ENCODE measurements at places on chromosomes 3 and 15.

- DNase-seq = no peak
These were observed 42.3 kb upstream of the ZNF280D start for GRCh38 chr15:56775641-56776040.

DNA sequence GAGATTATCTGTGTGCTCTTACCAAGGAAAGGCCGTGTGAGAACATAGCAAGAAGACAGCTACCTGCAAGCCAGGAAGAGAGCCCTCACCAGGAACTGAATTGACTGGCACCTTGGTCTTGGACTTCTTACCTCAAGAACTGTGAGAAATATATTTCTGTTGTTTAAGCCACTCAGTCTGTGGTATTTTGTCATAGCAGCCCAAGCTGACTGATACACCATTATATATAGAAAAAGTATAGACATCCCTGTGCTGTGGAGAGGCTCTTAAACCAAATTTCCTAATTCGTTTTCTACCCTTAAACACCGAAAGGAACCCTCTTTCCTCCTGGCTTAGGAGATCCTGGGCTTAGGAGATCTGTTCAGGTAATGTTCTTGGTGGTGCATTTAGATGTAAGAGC, 44.8 kb downstream of the CGNL1 start:
- DNase-seq = no peak

GRCh38 chr15:51658664-51659063, 22.6 kb upstream of the SCG3 start:
- DNase-seq = no peak

- no peak for DNase-seq
These were observed 13.6 kb upstream of the ONECUT1 start for GRCh38 chr15:52803467-52804306.

- no peak for DNase-seq
These were observed 299 bp downstream of the TYRO3 start for GRCh38 chr15:41559239-41559782.

DNA sequence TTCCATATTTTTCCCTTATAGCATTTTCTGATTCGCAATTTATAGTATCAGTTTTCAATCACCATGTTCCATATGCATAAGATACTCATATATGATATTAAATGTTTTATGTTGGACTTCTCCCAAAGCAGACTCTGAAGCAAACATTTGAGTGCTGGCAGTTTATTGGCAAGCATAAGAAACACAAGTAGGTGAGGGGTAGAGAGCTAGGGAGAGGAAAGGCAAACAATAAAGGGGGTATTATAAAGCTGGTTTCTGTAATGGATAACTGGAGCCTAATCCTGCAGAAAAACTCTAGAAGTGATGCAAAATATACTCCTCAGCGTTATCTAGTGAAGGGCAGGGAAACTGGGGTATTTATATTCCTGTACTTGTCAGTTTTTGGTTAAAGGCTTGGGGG, 491.5 kb upstream of the TGFBR2 start:
- DNase-seq = no peak

DNA sequence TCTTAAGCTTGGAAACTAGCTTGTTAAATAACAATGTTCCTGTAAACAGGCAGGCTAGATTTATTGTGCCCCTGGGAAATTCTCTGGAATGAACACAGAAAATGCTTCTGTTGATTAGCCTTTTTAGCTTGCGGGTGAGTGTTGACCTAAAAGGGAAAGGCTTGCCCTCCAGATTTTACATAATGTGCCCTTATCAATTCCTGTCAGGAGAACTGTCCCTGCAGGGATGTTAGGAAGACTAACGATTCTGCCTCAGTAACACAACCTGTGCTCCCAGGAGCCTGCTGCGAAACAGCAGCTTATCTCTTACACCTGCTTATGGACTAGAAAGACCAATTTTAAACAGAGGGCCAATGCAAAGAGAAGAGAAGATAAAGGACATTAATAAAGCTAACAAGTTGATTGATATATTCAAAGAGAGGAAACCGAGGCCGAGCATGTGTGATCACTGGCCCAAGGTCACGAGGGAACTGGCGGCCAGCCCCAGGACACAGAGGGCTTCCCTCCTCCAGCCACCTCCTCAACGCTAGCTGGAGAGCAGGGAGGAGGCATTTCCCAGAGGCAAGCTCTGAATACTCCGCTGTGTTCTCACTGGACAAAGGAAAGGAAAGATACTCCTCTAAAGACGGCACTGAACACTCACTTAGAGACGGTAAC, 48.4 kb upstream of the TJP1 start:
- no peak for DNase-seq

DNA sequence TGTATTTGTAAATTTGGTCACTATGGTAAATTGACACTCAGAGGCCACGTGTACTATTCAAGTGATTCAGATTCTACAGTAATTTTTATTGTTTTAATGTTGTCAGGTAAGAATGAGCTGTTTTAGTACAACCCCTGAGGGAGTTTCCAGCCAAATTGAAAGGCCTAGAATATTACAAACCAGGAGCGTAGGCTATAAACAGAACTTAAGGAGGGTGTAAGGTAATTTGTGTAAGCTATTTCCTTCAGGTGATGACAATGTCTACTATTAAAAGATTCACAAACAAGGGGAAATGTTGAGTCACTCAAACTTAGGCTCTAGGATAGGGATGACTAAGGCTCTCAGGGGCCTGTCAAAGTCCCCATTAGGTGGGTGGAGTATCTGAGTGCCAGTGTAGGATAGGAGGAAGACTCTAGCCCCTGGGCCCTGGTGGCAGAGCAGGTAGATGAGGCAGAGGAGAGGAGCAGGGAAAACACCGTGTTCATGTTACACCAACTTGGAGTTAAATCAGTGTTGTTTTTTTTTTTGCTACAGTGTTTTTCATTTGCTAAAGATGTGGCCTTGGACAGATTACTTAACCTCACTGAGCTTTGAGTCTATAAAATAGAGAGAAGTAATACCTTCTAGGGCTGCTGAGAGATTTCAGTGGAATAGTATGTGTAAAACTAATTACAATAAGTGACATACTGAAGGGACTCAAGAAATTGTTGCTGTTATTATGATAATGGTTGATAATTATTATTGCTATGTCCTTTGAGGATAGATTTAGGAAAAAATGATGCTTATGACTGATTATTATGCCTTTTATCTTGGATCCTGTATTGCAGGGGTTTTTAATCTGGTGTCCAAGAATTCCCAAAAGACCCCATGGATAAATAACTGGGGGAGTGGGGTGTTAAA, 10.3 kb downstream of the TM4SF1 start:
- no peak for DNase-seq

DNA sequence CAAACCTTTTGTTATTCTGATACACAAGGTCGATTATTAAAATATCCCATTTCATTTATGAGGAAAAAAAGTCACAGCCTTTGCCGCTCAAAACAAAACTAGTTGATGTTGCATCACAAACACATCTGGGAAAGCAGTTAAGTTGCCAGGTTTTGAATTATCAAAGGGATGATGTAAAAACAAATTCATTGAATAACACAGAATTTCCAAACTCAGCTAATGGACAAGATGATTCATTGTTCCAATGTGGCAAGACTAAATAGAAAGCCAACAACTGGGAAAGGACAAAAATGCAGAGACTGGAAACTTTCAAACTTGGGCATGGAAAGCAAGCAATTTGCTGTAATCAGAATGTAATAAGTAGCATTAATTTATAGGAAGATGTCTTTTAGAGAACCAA, 610.0 kb upstream of the ZNF385D start:
- DNase-seq = no peak

GRCh38 chr3:21704796-21705195, 46.2 kb downstream of the ZNF385D start:
- no peak for DNase-seq

- DNase-seq = no peak
These were observed 2.2 kb downstream of the STRA6 start for GRCh38 chr15:74200412-74200815.

DNA sequence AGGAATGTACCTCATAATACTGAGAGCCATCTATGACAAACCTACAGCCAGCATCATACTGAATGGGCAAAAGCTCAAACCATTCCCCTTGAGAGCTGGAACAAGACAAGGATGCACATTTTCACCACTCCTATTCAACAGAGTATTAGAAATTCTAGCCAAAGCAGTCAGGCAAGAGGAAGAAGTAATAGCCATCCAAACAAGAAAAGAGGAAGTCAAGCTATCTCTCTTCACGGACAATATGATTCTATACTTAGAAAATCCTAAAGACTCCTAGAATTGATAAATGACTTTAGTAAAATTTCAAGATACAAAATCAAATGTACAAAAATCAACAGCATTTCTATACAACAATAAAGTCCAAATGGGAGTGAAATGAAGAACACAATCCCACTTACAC, 30.2 kb downstream of the OCA2 start:
- DNase-seq = no peak

DNA sequence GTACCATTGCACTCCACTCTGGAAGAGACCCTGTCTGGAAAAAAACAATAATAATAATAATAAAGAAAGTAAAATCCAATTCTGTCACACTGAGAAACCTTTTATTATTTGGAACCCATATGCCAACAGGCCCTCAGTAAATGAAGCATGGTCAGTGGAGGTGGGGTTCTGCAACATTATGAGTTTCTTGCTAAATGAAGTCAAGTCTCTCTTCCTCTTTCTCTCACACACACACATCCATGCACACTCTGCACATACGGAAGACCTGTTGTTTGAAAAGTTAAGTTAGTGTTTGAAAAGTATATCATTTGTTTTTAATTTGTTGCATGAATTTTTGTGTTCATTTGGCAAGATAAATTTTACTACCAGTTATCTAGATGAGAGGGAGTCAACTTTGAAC, 27.8 kb downstream of the GAP43 start:
- no peak for DNase-seq

DNA sequence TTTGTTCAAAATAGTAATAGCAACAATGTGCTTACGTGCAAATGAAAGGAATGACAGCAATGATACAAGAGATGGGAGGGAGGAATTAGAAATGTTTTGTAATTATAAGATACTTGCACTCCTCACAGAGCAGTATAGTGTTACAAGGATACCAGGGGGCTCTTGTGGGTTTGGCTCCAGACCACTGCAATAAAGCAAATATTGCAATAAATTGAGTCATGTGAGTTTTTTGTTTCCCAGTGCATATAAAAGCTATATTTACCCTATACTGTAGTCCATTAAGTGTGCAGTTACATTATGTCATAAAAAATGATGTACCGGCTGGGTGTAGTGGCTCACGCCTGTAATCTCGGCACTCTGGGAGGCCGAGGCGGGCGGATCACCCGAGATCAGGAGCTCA, 864.3 kb downstream of the NSUN3 start:
- no peak for DNase-seq

GRCh38 chr3:106068795-106069194, 200.0 kb upstream of the CBLB start:
- no peak for DNase-seq

- DNase-seq = no peak
These were observed 176.8 kb downstream of the STT3B start for GRCh38 chr3:31709526-31709925.

DNA sequence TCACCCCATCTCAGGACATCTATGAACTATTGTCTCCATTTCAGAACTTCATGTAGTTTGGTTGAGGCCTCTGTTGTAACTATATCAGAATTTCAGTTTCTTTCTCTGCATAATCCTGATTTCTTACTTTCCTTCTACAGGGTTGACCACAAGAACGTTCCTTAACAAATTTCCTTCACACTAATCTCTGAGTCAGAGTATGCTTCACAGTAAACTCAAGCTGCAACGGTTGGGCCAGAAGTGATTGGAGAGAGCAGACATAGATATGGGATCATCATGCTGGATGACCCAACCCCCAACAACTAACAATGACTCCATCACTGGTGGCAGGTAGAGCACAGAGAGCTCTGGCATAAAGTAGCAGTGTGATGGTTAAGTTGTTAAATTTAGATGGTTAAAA, 128.8 kb upstream of the OSTN start:
- no peak for DNase-seq

GRCh38 chr3:58577269-58577821, at the start of gene FAM107A:
TSS of gene FAM107A (minus strand) at chr3:58577391. CDS start at chr3:58569860, 7,531 bp downstream.
- DNase-seq = no peak

- no peak for DNase-seq
These were observed 19.6 kb downstream of the HEMK1 start for GRCh38 chr3:50588759-50589433.

DNA sequence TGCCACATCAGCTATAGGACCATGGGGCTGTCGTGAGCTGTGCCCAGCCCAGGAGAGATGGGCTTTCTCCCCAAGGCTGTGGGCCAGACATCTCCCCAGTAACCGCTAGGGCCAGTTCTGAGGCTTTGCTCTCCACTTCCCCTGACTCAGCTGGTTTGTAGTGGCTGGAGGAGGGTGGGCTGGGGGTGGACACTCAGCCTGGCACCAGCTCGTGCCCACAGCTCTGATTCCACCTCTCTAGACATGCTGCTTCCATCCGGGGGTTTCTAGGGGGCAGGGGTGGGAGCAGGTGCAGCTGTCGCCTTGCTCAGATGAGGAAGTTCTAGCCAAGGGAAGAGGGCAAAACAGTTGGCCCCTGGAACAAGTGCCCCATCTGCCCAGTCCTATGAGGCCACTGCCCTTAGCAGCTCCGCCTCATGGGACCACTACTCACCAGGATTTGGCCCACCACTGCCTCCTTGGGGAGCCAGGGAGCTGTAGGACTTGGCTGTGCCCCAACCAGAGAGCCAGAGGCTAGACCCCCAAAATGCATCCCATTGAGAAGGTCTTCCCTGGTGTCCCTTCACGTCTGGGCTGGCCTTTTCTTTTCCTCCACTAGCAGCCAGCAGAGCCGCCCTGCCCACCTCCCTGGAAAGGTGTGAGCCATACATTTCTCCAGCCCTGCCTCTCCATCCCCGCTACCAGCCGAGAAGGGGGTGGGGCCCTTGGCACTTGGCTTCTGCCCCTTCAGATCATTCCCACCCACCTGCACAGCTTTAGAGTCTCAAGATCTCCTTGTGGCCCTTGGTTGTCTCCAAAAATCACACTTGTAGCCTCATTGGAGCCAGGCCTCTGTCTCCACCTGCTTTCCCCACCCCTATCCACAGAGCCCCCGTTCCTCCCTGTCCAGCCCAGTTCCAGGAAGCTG, 9.9 kb downstream of the GLYCTK start:
- DNase-seq = no peak

GRCh38 chr3:123980539-123980938, 11.4 kb downstream of the ROPN1 start:
- no peak for DNase-seq

DNA sequence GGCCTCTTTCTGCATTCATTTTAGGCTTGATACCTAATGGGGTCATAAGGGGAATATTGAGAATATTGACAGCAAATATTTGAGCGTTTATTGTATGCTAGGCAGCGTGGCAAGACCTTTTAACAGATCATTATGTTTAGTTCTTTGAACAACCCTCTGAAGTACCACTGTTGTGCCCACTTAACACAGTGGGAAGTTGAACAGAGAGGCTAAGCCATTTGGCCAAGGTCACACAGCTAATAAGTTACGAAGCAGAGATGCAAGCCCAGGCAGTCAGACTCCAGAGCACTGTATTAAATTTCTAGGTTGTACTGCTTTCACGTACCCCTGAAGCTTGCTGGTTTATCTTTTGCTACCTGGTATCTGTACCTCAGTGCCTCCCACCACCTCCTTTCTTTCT, 1.1 kb downstream of the RAB7A start:
- DNase-seq = no peak

Measured in COR-L47 (cell line).